BE2C (cell line): ENCODE measurements at places on chromosomes 2 and 18.
A peak's percentile ranks its signal among the peaks of the same experiment; 100 is the strongest.

DNA sequence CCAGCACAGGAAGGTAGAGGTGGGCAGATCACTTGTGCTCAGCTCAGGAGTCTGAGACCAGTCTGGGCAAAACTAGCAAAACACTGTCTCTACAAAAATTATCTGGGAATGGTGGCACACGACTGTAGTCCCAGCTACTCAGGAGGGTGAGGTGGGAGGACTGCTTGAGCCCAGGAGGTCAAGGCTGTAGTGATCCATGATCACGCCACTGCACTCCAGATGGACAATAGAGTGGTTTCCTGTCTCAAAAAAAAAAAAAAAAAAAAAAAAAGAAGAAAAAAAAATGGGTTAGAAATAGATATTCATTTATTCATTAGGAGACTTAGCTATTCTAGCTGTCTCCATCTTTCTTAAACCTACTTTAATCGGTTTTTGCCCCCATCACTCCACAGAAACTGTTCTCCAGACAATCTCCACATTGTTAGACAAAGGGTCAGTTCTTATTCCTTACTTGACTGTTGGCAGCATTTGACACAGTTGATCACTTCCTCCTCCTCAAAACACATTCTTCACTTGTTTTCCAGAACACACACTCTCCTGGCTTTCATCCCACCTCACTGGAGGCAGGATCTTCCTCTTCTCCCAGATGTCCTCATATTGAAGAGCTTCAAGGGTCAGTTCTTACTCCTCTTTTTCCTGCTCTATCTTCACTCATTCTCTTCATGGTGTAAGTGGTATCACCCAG, 103.1 kb downstream of the DTNB start:
- no peak for DNase-seq

- peak; percentile 51 for DNase-seq
Observed at GRCh38 chr2:55014962-55015939, 35.0 kb downstream of the RTN4 start.

- DNase-seq: peak; percentile 79
Observed at GRCh38 chr2:217142649-217143266, 282.9 kb upstream of the TNP1 start.

- no peak for DNase-seq
Observed at GRCh38 chr2:73938718-73939352, 12.2 kb downstream of the DGUOK start.

GRCh38 chr18:76437011-76437410, 58.0 kb downstream of the ZNF516 start:
- DNase-seq: no peak

- DNase-seq: peak; percentile 68
Observed at GRCh38 chr2:240644171-240644651, 18.9 kb downstream of the GPR35 start.

DNA sequence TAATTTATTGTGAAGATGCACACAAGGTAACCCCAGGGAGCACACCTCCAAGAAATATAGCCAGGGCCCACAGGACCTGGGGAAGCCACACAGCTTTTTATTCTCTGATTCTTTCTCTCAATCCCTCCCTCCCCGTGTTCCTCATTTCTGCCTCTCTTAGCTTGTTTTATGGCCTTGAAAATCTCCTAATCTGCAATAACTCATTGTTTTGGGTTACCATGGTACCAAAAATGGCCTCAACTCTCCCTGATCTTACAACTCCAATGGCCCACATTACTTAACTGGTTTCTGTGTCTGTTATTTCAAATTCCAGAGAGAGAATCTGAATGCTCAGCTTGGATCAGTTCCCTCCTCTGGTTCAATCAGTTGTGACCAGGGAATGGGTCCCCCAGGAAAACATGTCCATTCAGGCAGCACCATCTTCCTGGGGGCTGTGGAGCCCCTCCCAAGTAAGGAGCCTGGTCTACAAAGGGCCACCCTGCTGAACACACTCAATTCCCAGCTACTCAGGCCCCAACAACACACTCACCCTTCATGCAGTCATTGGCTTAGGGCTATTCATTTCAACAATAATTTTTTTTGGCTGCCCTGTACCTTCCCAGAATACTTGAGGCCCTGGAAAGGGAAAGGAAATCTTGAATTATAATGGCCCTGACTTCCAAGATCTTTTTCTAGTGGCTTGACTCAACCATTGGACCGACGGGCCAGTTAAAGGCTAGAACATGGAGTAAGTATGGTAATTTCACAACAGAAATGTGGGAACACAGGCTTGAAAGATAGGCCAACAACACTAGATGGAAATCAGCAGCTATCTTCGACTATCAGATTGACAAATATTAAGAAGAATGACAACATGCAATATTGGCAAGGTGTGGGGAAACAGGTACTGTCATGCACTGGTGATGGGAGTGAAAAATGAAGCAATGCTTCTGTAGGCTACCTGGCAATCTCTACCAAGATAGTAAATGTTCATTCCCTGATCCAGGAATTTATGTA, 41.6 kb upstream of the ST3GAL5 start:
- no peak for DNase-seq

DNA sequence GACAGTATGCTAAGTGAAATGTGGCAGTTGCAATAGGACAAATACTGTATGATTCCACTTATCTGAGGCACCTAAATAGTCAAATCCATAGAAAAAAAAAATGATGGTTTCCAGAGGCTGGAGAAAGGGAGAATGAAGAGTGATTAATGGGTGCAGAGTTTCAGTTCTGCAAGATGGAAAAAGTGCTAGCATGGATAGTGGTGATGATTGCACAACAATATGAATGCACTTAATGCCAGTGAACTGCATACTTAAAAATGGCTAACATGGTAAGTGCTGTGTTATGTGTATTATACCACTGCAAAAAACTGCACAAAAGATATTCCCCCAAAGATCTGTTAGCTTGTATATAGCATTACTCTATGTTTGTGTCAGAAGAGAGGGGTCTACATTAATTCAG, 185.4 kb downstream of the INHBB start:
- no peak for DNase-seq

DNA sequence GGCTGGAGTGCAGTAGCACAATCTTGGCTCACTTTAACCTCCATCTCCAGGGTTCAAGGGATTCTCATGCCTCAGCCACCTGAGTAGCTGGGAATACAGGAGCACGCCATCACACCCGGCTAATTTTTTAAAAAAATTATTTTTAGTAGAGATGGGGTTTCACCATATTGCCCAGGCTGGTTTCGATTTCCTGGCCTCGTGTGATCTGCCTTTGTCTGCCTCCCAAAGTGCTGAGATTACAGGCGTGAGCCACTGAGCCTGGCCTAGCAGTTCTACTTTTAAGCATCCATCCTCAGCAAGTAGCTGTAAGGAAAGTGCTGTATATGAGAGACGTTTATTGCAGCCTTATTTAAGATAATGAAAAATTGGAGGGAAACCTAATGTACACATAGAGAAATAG, 79.7 kb downstream of the ZDBF2 start:
- no peak for DNase-seq

DNA sequence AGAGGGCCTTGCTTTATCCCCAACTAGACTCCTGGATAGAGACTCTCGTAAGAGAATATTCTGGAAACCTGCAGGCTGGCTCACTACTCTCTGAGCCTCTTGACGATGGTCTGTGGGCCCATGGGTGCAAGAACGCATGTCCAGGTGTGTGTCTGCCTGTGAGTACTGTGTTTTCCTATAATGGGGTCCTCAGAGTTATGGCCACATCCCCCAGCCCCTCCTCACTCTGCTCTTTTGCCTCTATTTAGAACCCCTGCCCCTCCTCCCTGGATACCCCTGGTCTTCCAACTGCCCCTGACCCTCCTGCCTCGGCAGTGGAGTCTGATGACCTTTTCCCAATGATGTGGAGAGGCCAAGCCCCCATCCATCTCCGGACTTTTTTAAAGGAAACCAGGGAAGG, 148.1 kb downstream of the ZFP36L2 start:
- DNase-seq: no peak

DNA sequence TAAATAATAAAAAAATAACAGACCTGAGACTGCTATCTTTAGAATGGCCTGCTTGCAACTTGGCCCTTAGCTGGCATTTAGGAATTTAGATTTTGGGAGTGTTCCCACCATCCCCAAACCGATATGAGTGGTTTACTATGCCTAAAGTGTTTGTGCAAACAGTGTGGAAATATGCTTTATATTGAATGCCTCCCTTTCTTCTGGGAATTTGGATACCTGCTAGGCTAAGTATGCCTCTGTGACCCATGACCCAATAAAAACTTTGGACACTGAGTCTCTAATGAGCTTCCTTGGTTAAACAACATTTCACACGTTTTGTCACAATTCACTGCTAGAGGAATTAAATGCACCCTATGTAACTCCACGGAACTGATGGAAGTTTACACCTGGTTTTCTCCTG, 73.2 kb downstream of the BMPR2 start:
- DNase-seq: no peak

DNA sequence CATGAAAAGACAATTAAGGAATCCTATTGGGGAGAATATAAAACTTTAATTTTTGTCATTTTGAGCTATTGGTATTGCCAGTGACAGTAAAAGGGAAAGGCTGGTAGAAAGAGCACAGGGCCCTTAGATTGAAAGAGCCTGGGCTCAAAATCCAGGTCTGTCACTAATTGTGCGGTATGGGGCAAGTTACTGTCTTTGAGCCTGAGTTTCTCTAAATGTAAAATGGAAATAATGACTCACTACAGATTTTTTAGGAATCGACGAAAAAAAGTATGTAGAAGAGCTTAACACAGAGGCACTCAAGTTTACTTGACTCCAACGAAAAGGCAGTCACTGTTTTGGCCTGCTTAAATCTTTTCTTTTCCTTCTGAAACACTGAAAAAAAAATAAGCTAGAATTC, 7.0 kb downstream of the NDUFV2 start:
- DNase-seq: no peak

GRCh38 chr2:199147216-199147615, 310.5 kb downstream of the SATB2 start:
- no peak for DNase-seq

DNA sequence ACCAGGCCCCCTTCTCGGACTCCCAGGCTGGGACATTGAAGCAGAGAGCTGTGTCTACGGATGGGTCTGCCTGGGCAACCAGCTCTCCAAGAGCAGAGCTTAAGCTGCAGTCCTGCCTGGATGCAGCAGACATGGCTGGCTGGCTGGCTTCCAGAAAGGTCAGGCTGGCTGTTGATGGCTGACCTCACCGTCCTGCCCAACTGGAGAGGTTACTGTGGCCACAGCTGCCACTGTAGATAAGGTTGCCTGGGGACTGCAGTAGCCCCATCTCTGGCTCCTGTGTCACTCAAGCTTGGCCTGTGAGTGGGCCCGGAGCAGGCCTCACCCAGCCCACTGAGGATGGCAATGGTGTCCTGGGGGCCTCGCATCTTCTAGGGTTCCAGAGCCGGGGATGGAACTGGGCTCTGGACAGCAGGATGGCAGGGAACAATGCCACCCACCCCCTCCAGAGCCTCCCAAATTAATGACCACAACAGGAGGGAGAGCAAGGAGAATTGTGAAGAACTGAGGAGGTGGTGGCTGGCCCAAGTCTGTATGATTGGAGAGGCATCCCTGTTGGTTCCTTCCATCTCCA, 37.0 kb upstream of the FOSL2 start:
- peak; percentile 87 for DNase-seq

DNA sequence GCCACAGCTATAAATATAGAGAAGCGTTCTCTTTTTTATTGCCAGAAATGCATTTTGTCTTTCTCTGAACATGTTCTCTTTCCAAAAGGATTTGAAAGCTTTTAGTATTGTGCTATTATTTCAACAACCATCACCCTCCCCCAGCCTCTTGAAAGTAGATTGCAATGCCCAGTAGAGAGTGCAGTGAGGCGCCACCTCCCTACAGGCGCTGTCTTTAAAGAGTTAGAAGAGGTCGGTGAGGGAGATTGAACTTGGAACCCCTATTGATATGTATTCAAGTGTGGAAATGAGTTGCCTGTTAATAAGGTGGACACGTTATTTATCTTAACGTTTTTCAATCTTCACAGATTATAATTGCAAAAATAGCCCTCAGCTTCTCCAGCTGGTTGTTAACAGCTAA, 360.3 kb downstream of the LRP1B start:
- DNase-seq: no peak

GRCh38 chr18:6778459-6779247, 49.1 kb downstream of the ARHGAP28 start:
- DNase-seq: no peak

- no peak for DNase-seq
Observed at GRCh38 chr18:3982541-3982940, 472.6 kb downstream of the DLGAP1 start.

- DNase-seq: no peak
Observed at GRCh38 chr2:44573996-44574395, 212.2 kb downstream of the CAMKMT start.

DNA sequence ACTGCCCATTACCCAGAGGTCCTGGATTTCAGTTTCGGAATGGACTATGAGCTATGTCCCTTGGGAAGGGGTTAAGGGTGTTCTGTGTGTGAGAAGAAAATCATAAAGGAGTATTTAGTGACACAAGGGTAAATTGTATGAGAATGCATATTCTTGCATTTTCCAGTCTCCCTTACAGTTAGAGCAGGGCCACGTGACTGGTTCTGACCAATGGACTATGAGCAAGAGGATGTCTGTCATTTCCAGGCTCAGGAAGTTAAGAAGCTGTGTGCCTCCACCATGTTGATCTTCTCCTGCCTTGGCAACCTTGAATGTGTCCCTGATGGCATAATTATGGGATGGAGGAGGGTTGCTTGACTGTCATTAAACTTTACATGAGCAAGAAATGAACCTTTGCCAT, 94.9 kb downstream of the DHRS9 start:
- no peak for DNase-seq

GRCh38 chr2:114007436-114007835, 117.5 kb downstream of the ACTR3 start:
- DNase-seq: no peak

DNA sequence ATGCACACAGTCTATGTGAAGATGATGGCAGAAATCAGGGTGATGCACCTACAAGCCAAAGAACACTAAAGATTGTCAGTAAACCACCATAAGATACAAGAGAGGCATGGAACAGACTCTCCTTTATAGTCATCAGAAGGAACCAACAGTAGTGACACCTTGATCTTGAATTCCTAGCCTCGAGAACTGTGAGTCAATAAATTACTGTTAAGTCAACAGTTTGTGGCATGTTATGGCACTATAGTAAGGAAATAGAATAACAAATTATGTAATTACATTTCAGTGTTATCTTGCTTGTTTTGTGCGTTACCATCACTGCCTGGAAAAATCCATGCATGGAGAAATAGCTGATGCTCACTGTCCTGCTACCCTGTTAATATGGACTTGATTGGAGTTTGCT, 110.2 kb upstream of the LRP1B start:
- DNase-seq: no peak

GRCh38 chr2:74532222-74532621, 2.5 kb downstream of the HTRA2 start:
- DNase-seq: no peak
